ENCODE measurements at places on chromosomes 6 and 20.

- DNase-seq, result no peak
These were observed 637 bp downstream of the TFB1M start for GRCh38 chr6:155313602-155314091.

- no peak for DNase-seq
These were observed 372.7 kb downstream of the CBLN4 start for GRCh38 chr20:55632592-55632991.

DNA sequence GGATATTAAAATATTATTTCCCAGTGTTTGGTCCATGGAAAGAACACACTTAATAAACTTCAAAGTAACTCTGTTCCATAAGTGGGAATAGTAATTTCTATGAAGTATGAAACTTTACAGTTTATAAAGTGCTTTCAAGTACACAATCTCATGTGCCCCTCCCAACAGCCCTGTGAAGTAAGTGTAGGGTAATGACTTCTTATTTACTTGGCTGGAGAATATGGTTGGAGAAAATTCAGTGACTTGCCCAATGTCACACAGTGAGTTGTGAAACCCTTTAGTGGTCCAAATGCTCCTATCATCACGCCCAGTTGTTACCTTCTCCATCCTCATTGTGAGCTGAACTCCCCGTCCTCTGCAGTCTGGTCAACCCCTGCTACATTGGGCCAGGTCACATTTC lies 141.2 kb downstream of the PDE7B start:
- no peak for DNase-seq

DNA sequence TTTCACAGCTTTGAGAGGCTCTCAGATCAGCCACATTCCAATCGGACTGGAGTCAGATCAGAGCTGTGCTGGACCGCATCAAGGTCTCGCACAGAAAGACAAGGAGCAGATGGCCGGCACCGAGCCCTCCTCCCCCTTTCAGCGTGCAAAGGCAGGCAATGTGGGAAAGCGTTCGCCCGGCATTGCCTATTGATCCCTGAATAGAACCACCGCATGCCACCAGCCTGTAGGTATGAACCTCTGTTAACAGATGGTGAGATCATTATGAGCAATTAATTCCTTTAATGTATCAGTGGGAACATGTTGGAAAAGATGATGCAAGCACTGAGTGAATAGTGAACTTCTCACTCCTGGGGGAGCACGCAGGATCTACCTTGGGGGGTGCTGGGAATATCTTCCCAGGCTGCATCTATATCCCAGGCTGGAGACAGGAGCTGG lies 117.5 kb upstream of the ID4 start:
- DNase-seq, result no peak

DNA sequence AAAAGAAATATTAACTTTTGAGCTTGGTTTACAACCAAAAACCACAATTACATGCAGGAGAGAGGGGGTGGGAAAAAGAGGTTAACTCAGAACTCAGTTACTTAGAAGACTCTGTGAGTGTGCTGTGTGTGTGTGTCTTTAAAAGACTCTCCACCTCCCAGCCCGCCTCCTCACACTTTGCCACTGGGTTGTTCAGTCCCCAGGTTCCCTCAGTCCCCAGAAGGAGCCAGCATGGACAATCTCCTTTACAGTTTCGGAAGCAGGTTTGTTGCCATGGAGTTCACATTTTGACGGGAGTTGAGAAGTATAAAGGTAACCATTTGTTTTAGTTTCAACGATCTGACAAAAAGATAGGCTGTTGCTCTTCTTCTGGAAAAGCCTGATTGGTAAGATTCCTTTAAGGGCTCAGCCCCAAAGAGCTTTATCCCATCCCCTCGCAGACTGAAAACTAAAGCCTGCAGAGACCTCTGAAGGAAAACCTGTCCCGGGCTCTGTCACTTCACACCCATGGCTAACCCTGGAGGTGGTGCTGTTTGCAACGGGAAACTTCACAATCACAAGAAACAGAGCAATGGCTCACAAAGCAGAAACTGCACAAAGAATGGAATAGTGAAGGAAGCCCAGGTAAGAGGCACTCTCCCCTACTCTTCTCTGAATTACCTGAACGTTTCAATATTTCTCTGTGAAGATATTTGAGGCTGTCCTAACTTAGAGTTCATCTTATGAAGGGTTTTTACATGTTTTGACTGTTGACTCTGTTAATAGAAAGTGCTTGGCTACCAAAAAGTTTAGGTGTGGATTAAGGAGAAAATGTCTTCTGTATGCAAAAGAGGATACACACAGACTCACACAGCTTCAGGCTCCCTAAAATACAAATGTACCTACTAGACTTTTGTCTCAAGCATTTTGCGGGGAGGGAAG lies at the start of gene SPTLC3:
TSS of gene SPTLC3 (plus strand) at position 212 of the 921 bp plus-strand sequence. CDS start at position 508, 296 bp downstream.
- no peak for DNase-seq

- no peak for DNase-seq
These were observed 58.7 kb upstream of the PCSK2 start for GRCh38 chr20:17168026-17168612.

DNA sequence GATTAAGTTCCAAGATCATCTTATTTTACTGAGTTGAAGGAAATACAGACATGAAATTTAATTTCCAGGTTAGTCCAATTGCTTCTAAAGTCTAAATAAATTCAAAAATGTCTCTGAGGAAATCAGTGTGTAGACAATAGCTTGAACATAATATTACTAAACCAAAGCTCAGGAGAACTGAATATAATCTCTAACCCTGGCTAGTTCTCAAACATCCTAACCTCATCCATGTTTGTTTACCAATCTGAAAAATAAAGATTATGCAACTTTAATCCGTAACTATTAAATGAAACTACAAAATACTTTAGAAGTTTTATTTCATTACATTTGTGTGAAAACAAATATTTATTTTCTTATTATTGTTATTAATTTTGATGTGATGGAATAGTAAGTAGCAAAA lies 387.2 kb downstream of the TBC1D32 start:
- no peak for DNase-seq

GRCh38 chr20:35615667-35616464 lies at the start of gene SPAG4:
Gene SPAG4 (plus strand): TSS chr20:35615829. CDS start chr20:35616004, 175 bp downstream.
- DNase-seq, result peak; percentile 55

GRCh38 chr20:22460231-22460630 lies 124.1 kb downstream of the FOXA2 start:
- no peak for DNase-seq

DNA sequence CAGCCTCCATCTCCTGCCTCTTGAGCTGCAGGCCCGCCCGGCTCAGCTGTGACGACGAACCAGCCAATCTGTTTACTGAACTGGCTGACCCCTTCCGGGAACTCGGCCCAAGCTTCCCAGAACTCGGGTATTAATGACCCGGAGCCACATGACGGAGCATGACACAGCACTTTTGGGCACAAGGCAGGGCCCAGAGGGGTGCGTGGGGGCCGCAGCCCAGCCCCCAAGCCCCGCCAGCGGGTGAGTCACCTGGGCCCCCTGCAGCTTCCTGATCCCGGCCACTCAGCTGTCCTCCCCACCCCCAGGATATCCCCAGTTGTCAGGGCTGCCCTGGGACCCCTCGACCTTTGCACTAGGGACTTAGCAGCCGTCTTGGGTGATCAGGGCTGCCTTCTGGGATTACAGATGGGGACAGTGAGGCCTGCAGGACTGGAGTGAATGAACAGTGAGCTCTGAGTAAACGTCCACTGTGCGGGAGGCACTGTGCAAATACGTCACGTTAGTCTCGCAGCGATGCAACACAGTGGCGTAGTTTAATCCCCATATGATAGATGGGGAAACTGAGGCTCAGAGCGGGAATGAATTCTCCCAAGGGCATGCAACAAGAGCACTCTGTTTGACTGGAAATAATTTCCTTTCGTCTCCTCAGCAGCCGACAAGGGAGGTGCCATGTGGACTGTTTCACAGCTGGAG lies 102.1 kb downstream of the CEBPB start:
- peak; percentile 25 for DNase-seq

- no peak for DNase-seq
These were observed 126.1 kb upstream of the LAMP5 start for GRCh38 chr20:9388160-9388812.

- no peak for DNase-seq
These were observed 60.1 kb downstream of the SEL1L2 start for GRCh38 chr20:13930281-13930680.

GRCh38 chr6:109512271-109512817 lies 29.3 kb upstream of the ZBTB24 start:
- DNase-seq, result no peak

DNA sequence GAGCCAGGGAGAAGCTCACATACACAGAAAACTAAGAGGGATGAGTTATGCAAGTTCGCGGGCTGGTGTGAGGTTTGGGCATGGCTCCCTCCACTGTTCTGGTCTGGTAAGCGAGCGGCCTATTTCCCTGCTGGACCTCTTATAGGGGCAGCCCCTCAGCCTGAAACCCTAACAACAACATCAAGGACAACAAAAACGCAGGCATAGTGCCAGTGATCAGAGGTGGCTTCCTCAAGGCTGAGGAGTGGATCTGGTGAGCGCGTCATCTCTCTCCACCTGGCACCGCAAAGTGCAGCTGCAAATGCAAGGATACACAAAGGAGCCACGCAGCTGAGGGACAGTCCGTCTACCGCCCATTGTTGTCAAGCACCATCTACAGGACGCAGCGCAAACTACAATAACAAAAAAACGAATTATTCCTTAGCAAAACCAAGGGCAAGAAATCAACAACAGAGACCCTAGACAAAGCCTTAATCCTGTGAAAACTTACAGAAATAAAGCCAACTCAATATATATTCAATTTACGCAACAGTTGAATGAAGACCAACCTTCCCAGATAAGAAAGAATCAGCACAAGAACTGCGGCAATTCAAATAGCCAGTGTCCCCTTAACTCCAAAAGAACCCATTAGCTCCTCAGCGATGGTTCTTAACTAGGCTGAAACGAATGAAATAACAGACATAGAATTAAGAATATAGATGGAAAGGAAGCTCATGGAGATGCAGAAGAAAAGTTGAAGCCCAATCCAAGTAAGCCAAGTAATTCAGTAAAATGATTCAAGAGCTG lies 9.2 kb upstream of the DEFB110 start:
- DNase-seq, result no peak

DNA sequence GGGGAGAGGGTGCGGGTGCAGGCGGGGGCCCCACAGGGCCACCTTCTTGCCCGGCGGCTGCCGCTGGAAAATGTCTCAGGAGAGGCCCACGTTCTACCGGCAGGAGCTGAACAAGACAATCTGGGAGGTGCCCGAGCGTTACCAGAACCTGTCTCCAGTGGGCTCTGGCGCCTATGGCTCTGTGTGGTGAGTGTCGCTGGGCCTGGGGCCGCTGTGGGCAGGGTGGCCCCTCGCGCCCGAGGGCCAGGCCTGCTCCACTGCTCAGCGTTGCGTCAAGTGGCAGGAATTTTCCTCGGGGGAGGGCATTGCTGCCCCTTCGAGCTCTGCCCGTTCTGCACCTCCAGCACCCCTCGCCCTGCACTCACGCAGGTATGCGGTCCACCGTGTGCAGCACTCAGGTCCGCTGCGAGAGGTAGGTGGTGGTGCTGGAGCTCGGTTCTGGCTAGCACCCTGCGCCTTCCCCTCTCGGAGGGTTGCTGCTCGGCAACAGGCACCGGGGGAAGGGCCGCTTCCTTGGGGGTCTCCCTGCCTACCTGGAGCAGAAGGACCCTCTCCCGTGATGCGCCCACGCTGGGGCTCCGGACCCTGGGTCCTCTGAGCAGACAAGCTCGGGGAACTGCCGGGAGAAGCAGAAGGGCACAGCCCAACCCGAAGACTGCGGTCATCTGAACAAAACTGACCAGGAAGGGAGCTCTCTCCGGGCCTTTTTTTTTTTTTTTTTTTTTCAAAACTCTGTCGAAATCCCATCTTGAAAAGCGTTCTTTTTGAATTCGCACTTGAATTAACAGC lies 674 bp downstream of the MAPK14 start:
- no peak for DNase-seq

GRCh38 chr20:44314870-44315269 lies 3.9 kb upstream of the FITM2 start:
- no peak for DNase-seq

- DNase-seq, result peak; percentile 39
These were observed 12.3 kb downstream of the TGM2 start for GRCh38 chr20:38152621-38153221.

- no peak for DNase-seq
These were observed 126.9 kb downstream of the OR2B2 start for GRCh38 chr6:27785294-27785693.

DNA sequence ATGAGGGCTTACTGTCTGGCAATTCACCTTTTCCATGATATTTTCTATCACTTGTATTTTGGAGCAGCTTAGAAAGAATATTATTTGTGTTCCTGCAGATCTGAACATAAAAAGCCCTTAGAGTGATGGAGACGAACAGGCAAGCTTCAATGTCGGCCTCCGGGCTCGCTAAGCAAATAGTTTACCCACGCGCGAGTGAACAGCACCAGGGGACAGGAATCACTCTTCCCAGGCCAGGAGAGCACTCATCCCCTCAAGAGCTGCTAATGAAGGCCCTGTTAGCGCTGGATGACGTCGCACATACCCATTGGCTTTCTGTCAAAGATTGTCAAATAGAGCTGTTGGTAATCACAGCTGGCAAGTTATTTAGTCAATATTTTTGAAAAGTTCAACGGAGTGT lies 395.7 kb downstream of the ZFAND3 start:
- DNase-seq, result no peak

DNA sequence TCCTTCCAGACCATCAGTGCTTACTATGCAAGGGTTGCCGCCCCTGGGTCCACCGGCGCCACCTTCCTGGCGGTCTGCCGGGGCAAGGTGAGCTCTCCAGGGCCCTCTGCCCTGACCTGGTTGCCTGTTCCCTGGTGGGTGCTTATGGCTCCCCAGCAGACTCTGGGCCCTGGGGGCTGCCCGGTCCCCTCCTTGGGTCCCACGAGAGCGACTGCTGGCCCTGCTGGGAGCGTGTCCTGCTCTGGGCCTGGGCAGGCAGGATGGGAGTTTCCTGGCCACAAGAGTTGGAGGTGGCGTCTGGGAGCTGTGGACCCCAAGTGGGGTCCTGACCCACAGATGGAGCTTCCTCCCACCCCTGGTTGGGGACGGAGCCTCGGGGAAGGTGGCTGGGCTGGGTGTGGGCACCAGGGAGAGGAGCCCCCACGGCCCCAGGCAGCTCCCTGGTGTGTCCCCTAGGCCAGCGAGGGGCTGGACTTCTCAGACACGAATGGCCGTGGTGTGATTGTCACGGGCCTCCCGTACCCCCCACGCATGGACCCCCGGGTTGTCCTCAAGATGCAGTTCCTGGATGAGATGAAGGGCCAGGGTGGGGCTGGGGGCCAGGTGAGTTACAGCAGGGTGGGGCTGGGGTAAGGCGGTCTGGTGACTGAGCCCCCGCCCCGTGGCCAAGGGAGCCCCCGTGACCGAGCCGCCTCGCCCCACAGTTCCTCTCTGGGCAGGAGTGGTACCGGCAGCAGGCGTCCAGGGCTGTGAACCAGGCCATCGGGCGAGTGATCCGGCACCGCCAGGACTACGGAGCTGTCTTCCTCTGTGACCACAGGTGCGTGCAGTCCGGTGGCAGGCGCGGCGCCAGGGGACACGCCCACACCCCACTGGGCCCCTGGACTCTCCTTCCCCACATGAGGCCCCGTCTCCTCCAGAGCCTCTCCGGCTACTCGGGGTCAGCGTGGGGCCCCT lies 7.1 kb upstream of the TNFRSF6B start:
- no peak for DNase-seq

- DNase-seq, result no peak
These were observed 93.8 kb upstream of the RPS6KA2 start for GRCh38 chr6:166720856-166721255.

- DNase-seq, result no peak
These were observed 45.2 kb downstream of the RANBP9 start for GRCh38 chr6:13666194-13667105.
